ENCODE measurements at places on chromosomes 7 and 10. TPM values are rescaled to one million over a fixed set of nuclear protein-coding genes. Genes with fewer than 3 reads are reported as not detected.

Gene UCN3
- total RNA-seq: not detected

Gene LHPP
- 116 TPM for total RNA-seq

GRCh38 chr7:45968856-45969541 is 47.9 kb upstream of the IGFBP3 start:
- H3K27ac ChIP-seq: no peak overlapping the region
- no peak overlapping the region for H3K4me3 ChIP-seq
- no peaks in the 10 kb centered on the region for H3K4me1 ChIP-seq
- DNase-seq: no peak

DNA sequence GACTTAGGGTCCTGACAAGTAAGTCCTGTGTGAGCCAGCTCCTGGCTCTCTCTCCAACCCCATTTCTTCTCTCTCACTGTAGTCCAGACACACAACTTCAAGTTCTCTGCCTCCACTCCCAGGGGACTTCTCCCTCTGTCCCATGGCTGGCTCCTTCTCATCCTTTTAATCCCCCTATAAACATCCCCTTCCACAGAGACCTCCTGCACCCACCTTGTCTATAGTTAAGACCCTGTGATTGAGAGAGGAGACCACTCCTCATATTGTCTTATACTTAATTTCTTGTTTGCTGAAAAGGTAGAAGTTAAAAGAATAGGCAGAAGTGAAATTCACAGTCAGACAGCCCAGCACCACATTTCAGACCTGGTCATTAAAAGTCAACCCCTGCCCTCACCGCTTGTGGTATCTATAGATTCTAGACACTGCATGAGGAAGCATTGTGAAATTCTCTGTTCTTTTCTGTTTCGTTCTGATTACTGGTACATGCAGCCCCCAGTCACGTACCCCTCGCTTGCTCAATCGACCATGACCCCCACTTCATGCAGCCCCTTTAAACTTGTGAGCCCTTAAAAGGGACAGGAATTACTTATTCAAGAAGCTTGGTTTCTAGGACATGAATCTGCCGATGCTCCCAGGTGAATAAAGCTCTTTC is 125.6 kb upstream of the FRMD4A start:
- no peak overlapping the region for H3K4me3 ChIP-seq
- H3K36me3 ChIP-seq: no peaks in the 10 kb centered on the region
- DNase-seq: no peak
- H3K27me3 ChIP-seq: no peaks in the 10 kb centered on the region

Data from transverse colon (tissue), 4 donors.